NCI-H510A treated with DMSO at 0.1 percent for 48 hours (cell line): ENCODE measurements at places on chromosomes 6 and 20.

- no peak for DNase-seq
Measured at GRCh38 chr6:54060286-54060685, 51.0 kb upstream of the MLIP start.

DNA sequence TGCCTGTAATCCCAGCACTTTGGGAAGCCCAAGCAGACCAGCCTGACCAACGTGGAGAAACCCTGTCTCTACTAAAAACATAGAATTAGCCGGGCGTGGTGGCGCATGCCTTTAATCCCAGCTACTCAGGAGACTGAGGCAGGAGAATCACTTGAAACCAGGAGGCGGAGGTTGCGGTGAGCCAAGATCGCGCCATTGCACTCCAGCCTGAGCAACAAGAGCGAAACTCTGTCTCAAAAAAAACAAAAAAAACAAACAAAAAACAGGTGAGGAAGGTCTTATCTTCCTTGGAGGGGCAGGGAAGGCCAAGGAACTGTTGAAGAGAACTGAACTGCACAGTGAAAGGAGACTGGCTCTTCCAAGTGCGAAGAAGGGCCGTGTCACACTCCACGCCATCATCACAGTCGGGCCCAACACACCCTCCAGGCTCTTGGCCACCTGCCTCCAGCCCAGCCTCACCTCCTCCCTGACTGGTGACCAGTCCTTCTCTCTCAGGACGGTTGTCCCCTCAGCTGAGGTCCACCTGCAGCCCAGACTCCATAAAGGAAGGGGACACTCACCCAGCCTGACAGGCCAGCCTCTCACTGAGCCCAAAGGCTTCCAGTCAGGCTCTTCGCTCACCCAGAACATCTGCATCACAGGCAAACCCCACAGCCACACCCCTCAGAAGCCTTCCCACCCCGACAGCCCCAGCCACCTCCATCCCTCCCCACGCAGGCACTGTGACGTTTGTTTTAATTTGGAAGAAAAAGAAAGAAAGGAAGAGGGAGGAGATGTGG lies 4.1 kb downstream of the ZC3H12D start:
- no peak for DNase-seq

- no peak for DNase-seq
Measured at GRCh38 chr6:24451581-24452388, 37.6 kb downstream of the GPLD1 start.

GRCh38 chr6:126042001-126042419 lies 55.7 kb downstream of the TRMT11 start:
- DNase-seq: no peak

GRCh38 chr6:19995575-19996257 lies 158.5 kb downstream of the ID4 start:
- peak; percentile 32 for DNase-seq

GRCh38 chr20:46826343-46826984 lies 68.2 kb upstream of the EYA2 start:
- DNase-seq: no peak

DNA sequence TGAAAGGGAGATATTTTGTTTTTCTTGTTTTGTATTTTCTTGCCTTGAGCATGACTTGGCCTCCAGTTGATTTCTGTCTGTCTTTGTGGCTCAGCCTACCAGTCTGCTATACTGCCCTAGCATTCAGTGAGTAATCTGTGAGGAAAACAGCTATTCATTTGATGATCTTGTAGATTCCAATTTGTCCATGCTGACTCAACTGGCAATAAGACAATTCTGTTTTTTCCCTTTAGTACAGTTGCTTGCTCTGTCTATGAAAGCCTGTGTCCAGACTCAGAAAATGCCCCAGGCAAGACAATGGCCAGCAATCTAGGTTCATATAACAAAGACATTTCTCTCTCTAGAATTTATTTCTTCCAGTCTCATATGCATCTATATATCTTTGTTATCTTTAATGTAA lies 10.9 kb upstream of the SOX4 start:
- no peak for DNase-seq

GRCh38 chr20:20217621-20218020 lies 150.3 kb upstream of the INSM1 start:
- DNase-seq: no peak

DNA sequence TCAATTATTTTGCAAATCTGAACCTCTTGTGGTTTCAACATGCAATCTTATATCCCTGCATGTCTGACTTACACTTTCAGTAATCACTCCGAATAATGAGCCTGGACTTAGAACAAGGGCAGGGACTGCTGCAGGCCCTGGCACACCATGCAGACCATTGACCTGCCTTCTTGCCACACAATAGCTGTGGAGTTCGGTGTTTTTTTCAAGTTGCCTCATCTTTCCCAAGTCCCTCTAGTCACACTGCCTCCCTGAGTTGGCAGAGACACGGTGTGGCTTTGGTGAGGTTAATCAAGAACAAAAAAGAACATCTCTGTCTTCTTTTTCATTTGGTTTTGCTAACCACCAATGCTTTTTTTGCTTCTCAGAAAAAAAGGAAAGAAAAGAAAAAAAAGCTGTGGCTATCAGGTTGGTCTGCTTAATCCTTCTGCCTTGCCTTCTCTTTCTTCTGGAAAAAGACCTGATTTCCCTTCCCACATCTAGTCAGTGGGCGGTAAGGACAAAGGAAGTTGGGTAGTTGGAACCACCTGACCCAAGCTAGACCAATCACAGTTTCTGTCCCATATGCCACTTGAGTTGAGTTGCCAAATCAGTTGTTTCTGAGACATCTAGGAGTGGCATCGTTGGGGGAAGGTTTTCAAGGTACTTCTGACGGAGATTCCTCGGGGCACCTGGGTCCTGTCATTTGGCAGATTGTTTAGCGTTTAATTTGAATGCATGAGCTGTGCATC lies 55.9 kb upstream of the TASP1 start:
- no peak for DNase-seq

GRCh38 chr6:24883618-24884017 lies 52.1 kb downstream of the RIPOR2 start:
- DNase-seq: no peak

DNA sequence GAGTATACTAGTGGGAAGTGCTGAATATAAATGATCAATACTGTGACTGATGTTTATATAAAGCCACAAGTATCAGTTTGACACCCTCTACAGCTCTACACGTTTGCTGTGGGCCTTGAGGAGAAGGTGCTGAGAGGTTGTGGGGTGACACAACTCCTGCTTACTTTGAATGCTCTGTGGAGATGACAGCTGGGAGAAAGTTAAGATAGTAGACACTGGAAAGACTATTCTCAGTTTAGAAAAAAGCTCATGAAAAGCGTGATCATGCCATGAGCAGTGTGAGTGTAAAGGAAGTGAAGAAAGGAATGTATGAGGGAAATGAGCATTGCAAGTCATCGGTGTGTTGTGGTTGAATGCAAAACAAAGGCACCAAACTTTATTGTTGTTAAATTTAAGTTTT lies 215.8 kb downstream of the UTRN start:
- no peak for DNase-seq

DNA sequence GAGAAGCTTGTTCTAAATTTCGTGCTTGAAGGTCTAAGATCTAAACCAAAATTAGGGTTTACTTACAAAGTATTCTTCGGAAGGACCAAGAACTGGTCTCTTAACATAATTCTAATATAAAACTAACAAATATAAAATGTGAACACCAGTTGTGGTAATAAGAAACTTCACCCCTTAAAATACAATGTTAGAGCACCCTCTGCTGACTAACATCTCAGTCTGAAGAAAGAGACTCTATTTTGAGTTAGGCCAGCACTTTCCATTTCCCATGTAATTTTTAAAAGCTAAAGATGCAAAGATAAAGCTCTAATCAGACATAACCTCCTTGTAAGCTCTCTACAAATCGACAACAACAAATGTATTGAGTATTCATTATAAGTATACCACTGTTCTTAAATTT lies 24.6 kb downstream of the ATG5 start:
- no peak for DNase-seq

- DNase-seq: peak; percentile 15
Measured at GRCh38 chr6:28134015-28134414, 7.7 kb upstream of the ZKSCAN8 start.

- DNase-seq: no peak
Measured at GRCh38 chr20:14493408-14493807, 156.0 kb upstream of the FLRT3 start.

DNA sequence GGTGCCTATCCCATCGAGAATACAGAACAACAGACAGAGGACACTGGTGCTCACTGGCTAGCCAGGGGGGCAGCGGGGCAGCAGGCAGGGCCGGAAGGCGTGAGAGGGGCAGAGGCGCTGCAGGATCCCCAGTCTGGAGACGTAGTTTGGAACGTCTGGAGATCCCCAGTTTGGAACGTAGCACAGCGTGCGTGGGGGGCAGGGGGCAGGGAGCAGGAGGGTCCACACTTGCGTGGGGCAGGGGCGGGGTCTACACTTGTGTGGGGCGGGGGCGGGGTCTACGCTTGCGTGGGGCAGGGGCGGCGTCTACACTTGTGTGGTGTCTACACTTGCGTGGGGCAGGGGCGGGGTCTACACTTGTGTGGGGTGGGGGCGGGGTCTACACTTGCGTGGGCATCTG lies 107.2 kb downstream of the DACT2 start:
- DNase-seq: no peak

DNA sequence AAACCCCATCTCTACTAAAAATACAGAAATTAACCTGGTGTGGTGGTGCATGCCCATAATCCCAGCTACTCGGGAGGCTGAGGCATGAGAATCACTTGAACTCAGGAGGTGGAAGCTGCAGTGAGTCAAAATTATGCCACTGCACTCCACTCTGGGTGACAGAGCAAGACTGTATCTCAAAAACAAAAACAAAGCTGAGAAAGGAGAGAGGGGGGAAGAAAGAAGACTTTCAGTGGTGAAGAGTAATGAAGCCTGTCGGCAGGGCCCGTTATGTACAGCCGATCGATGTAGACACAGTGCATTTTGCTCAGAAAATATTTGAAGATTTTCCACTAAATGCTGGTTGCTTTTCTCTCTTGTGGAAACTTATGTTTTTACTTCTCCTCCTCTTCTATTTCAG lies 13.8 kb downstream of the VAPB start:
- no peak for DNase-seq

GRCh38 chr6:72798196-72798595 lies 176.3 kb downstream of the KCNQ5 start:
- no peak for DNase-seq

DNA sequence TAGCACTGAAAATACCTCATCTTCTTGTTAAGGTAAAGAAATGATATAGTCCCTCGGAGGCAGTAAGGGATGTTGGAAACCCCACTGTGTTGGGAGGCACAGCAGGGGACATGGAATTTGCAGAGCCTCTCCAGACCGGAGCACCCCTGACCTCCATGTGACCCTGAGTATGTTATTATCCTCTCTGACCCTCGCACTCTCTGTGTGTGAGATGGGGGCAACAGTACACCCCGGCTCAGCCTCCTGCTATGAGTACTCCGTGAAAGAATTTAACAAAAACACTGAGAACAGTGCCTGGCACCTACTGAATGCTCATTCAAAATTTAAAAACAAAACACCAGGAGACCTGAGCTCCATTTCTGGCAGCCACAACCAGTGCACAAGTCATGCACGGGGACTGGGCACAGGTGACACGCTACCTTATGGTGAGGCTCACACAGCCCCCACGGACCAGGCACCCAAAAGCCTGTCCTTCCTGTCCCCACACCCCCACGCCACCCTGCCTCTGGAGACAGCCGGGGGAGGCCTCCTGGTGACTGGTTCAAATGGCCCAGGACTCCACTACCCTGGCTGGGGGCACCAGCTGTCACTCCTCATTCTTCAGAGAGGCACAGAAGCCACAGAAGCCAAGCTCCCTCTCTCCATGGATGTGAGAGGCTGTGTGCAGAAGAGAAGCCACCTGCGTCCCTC lies 6.1 kb downstream of the NINL start:
- no peak for DNase-seq

DNA sequence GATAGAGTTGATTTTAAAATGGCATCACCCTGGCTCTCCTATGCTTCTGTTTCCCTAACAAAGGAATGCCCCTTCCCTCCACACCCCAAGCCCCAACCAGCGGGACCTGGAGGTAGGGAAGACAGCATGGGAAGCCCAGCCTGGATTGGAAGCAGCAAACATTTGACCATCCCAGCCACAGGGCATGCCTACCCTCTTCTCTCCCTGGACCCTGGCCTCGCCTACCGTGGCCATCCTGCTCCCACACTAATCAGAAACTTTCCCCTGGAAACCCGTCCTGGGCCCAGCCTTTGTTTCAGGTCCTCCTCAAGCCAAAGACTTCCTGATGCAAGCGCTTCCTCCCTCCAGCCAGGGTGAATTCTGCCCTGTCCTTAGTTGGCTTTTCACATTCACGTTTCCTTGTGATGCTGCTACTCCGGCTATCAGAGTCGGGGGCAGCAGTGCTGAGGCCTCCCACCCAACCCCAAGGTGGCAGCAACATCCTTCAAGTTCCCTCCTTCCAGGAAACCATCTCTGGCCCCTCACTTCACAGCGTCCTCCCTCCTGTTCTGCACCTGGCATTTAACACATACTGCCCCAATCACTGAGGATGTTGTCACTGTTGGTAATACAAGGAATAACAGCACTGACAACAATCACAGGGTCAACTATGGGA lies 18.2 kb upstream of the ANGPT4 start:
- no peak for DNase-seq

DNA sequence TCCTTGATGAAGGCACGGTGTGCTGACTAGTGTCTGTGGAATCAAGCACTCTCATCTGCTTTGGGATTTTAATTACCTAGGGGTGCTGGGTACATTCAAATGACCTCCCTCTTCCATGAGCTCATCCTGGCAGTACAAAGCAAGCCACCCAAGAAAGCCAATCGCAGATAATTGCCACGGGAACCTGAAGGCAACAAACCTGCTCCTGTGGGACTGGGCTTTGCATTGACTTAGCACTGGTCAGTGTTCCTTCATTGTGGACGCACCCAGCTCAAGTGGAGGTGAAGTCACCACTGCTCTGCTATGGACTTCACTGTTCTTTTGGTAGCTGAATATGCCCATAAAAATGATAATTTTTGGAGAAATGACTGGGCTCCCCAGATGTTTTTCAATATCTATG lies 261.6 kb upstream of the FERMT1 start:
- DNase-seq: no peak

DNA sequence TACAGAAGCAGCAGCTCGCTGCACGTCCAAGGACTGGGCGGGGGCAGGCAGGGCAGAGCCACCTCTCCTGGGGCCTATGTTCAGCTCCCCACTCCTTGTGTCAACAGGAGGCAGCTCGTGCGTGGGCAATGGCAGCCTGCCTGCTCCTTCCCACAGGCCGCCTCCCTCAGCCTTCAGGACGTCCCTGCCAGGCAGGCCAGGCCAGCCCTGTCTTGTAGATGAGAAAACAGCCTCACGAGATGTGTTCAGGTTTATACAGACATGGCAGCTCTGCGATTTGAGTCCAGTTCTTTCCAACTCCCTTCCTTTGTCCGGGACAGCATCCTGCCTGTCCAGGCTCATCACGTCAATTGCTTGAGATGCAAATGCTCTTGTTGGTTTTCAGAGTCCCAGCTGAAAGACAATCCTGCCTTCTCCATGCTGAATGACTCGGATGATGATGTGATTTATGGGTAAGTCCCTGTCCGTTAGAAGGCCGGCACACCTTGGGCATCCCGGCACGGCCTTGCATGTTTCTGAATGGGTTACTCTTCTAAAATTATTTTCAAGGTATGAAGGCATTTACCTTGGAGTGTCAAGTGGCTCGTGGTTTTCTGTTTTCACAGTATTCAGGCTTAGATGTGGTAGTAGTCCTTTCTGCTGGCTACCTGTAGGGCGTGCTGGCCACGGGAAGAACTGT lies 13.5 kb downstream of the DYNLT1 start:
- no peak for DNase-seq
